AG20443 (cell line): ENCODE measurements at places on chromosomes 6 and 20.

- DNase-seq: no peak
Measured at GRCh38 chr6:8809662-8810061, 374.3 kb upstream of the SLC35B3 start.

- DNase-seq: no peak
Measured at GRCh38 chr6:23335894-23336293, 766.5 kb downstream of the HDGFL1 start.

DNA sequence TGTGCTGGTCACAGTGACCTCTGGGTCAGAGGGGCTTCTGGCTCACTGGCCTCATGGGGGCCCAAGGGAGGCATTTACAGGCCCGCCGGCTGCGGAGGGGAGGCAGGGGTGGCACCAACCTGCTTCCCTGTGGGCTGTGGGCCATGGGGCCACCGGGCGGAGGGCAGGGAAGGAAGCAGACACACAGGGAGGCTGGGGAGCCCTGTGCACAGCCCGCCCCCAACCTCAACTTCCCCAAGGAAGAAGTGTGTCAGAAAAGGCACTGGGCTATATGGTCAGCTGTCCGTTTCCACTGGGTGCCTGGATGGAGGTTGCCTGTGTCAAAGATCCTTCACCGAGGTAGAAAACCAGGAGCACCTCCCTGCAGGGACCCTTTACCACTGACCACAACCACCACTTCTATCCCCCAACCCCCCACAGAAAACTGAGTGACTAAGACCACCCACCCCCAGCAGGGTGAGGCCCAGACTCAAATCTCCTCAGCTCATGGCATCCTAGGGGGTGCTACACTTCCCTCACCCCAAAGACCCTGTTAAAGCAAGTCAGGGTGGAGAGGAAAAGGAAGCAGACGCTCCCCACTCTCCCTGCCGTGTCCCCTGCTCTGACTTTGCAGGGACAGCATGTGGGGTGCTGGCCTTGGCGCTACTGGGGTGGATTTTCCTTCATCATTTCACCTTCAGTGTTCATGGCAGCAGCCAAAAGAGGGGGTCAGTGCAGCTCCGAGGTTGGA lies 5.6 kb downstream of the CST3 start:
- DNase-seq: no peak

DNA sequence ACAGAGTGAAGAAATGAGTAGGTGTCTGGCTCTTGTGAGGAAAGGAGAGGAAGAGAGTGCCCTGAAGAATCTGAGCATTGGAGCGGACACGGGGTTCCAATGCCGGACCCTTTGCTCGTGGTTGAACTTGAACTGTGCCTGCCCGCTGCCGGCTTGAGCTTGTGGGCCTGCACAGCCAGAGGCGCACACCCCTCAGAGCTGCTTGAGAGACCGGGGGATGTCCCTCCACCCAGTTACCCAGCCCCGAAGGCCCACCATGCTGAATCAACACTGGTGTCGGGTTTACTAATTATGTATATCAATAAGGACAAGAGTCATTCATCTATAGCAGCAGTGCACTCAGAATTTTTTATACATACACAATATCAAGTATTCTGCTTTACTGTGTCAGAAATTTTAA lies 218.3 kb upstream of the CST7 start:
- DNase-seq: no peak

- DNase-seq: no peak
Measured at GRCh38 chr6:7006515-7007191, 101.1 kb upstream of the RREB1 start.

DNA sequence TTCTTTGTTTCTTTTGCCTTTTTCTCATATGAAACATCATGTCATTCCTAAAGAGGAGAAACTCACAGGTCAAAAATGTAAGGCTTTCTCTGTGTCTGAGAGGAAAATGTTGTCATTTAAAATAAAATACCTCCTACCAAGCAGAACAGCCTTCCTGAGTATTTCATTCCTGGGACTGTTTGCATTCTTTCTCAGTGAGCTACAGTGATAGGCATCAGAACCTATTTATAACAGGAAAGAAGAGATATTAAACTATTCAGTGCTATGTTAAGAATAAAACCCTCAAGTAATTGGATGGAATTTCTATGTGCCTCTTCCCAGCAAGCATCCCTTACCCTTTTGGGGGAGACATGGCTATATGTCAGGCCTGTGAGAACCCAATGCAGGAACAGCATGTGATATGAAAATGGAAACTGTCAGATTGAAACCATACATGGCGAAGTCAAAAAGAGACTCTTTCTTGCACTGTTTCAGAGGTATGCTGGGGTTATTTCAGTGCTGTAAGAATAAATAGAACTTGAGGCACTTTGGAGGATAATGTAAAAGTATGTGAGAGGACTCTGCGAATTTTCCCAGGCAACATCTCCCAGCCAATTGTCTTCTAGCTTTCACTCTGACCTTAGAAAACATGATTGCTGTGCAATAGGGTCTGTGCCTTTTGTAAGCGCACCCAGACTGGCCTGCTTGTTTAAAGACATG lies 133.8 kb upstream of the CCN2 start:
- DNase-seq: peak; percentile 68

GRCh38 chr6:168825226-168826077 lies 384.5 kb downstream of the SMOC2 start:
- DNase-seq: no peak

GRCh38 chr20:35448788-35449373 lies 6.5 kb upstream of the CEP250 start:
- no peak for DNase-seq

GRCh38 chr20:43408848-43409576 lies 48.7 kb upstream of the SRSF6 start:
- DNase-seq: peak; percentile 64

- DNase-seq: peak; percentile 50
Measured at GRCh38 chr20:19885939-19886660, 128.0 kb downstream of the RIN2 start.

DNA sequence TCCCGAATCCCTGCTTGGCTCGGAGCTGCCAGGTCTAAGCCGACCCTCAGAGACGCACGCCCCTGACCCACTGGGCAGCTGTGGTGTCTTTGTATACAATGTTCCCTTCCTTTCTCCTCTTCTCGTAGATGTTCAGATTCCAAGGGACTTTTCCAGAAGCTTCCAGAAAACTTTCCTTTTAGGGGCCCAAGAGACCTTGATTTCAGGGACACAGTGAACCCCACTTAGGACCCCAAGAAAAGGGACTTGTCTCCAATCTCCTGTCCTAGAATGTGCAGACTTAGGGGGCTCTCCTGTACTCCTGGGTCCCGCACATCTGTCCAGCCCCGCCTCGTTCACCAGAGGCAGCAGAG lies 103.5 kb downstream of the EDN3 start:
- no peak for DNase-seq

- DNase-seq: no peak
Measured at GRCh38 chr6:151112130-151112529, 127.6 kb upstream of the AKAP12 start.

GRCh38 chr6:137823826-137824555 lies 43.1 kb upstream of the TNFAIP3 start:
- DNase-seq: peak; percentile 51

- DNase-seq: peak; percentile 93
Measured at GRCh38 chr20:32521780-32522525, 63.2 kb downstream of the NOL4L start.

DNA sequence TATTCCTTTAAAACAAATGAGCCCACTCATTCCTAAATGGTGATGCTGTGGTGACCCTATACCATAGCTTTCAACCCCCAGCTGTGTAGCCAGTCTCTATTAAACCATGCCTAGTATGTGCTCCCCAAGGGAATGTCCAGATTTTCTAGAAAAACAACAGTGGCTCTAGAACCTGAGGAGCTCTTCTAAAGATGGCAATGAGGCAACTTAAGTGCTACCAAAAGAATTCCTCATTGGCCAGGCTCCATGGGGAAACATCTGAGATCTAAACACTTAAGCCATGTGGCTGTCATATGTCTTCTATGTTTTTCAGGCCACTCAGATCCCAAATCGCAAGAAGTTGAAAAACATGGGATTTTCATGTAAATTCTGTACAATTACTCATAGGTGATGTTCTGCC lies 191.0 kb downstream of the TPBG start:
- no peak for DNase-seq

DNA sequence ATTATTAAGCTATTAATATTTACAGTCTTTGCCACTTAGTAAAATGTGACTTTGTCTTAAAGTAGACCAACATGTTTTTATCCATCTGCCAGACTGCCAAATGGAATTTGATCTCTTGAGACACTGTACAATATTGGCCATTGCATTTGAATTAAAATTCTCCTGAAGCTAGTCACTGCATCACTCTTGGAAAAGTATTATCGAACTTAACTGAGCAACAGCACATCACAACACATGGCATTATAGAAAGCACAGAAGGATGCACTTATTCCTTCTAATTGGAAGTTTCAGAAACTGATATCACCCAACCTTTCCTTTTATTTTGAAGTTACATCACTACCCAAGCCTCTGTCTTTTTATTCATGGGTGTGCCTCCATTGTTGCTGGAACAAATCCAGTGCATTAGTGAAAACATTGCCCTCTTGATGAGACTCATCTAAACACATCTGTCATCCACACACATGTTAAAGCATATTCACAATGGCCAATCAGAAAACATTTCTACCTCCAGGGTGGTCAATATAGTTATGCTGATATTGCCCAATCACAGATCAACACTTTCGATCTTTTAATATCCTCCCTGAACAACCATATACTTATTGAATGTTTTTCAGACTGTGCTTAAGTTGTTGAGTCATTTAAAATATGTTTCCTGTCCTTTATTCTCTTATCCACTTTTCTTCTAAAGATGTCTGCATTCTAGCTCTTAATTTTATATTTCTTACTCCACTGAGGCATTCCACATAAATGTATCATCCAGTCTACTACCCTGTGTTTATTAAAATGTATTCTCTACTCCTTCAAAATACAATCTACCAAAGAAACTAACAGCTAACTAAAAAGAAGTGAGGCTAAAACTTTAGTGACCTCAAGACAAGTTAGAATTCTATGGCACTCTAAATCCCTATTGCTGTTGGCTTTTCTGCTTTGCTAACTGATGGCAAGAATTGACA lies 535.0 kb downstream of the RFPL4B start:
- peak; percentile 25 for DNase-seq
